ENCODE measurements at places on chromosomes 5 and 9.

DNA sequence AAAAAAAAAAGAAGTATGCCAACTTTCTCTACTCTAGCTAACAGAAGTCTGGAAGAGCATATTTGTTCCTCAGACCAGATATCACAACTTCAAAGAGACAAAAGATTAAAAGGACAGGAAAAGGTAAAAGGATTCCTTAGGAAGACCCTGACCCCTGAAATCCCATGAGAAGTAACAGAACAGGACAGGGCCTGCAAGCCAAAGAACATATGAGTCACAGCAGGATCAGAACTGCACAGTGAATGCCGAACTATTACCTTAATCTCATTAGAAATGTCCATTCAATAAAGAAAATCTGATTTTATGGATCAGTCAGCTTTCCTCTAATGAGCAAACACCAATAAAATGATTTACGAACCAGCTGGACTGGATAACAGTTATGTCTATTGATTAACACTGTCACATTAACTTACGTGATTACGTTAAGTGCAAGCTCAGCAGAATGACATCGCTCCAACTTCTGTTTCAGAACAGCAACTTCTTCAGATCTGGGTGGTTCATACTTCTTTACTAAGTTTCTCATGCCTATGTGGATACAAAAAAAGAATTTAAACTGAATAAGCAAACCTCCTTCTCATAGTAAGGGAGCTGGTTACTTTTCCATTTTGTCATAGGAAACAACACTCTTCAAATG is 13.6 kb downstream of the CCNH start:
- DNase-seq = no peak

- DNase-seq = no peak
Observed at GRCh38 chr9:89815061-89815902, 210.5 kb downstream of the GADD45G start.

- DNase-seq = no peak
Observed at GRCh38 chr9:104256696-104257062, 162.6 kb downstream of the SMC2 start.

DNA sequence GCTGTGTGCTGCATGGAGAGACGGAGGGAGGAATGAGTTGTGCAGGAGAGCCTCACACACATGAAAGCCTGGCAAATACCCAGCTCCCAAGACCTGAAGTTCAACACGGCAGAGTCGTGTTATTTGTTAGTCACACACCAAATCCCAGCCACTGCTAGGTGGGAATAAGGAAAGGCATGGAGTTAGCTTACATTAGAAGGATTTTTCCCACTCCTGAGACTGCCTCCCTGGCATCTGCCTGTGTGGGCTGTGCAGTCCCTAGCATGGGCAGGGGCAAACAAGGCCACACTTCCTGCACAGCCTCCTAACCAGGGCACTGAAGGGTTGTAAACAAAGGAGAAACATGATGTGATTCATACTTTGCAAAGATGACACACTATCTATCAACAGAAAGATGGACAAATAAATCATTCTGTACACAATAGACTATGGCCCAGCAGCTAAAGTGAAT is 306.8 kb downstream of the SPOCK1 start:
- DNase-seq = no peak

- no peak for DNase-seq
Observed at GRCh38 chr5:103450333-103451061, 112.1 kb downstream of the NUDT12 start.

DNA sequence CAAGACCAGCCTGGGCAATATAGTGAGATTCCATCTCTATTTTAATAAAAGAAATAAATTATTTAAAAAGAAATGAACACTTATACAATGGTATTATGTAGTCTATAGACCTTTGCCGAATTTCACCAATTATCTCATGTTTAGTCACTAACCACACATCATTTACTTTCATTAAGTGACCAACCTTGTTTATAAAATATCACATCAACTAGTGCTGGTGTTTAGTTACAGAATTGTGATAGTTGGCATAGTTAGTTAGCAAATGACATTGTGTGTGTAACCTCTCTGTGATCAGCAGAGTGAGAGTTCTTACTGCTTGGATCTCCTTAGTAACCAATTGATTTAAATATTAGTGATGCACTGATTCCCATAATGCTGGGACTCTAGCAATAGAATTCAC is 71.8 kb downstream of the PRR16 start:
- DNase-seq = no peak

DNA sequence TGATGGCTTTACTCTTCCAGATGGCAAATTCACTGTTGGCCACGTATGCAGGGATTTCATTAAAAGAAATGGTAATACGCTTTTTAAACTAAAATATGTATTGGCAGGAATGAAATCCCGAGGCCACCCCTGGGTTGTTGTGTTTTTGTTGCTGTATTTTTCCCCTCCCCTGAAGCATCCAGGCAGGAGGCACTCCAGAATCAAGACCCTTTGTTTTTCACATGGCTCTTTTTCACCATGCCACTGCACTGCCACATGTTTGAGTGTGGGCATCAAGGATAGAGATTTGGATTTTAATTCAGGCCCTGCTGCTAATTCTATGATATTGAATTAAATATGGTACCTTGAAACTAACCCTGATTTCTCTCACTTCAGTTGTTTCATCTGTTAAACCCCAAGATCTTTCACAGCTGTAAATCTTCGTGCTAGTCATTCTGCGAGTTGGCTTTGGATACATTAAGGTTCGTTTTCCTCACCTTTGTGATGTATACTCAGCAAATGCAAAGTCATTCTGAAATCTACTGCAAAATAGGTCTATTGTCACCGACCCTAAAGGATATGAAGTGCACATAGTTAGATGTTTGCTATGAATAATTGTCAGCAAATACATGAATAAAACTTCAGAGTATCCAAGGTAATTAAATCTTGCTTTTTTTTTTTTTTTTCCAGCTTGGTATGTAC is 533.4 kb downstream of the PTPRD start:
- no peak for DNase-seq

GRCh38 chr5:140796718-140797095 is 2.1 kb downstream of the PCDHA2 start:
- DNase-seq = no peak

DNA sequence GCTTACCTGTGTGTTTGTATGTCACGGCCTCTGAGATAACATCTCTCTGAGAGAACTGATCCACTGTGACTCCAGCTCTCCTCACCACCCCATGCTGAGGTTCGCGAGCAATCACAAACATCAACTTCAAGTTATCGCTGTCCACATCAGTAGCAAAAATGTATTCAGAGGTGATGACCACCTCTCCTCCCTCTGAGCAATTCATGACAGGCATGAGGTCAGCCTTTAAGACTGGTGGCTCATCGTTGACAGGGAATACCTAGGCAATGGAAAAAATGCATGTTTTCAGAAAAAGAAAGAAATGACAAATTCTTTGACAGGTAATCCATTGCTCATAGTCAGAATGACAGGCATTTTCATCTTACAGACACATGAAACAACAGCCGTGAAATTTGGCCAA is 90.3 kb upstream of the CER1 start:
- DNase-seq = no peak

DNA sequence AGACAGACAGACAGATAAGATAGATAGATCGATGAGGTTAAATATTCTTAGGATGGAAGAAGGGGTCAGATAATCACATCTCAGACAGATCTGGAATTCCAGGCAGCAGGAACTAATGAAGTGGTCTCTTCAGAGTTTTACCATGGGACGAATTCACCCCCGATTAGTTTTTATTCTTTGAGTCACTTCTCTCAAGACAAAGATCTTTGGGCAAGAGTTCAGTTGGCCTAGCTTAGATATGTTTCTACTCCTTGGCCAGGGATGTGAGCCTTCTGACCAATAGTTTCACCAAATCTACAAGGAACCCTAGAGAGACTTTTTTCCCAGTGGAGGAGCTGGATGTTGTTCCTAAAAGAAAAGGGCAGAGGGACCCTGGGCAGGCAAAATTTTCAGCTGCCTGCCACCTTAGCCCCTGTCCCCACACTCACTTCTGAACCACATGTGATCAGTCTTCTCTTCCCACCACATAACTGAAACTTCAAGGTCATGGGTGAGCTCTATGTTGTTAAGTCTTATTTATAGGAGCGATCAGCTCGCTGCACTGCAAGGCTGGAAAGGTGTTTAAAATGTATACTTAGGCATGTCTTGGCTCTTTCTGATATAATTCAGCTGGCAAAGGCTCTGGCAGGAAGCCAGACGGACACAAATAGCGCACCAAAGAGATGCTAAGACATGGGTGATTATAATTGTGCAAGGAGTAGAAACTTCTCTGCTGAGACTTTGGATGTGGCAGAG is 132.9 kb downstream of the PALM2AKAP2 start:
- no peak for DNase-seq

Data from HEK293T (cell line).